ENCODE measurements at places on chromosomes 5 and 9.

- DNase-seq, result no peak
Observed at GRCh38 chr9:36092509-36093215, 43.9 kb upstream of the GLIPR2 start.

DNA sequence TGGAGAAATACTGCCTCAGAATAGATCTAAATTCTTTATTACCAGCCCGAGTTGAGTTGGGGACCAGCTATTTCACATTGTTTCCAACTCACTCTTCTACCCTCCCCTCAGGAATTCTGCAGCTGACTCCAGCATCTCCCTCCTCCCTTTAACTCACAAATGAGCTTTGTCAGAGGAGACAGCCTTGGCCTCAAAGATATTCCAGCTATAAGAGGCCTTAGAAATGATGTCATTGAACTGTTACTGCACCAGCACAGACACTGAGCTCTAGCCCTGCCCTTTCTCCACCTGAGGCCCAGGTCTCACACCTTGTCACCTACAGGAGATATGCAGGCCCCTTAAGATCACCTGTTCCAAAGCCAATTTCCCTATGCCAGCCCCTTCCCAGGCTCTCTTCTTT is 78.4 kb upstream of the ATP10B start:
- DNase-seq, result no peak

GRCh38 chr5:172167895-172168294 is 20.1 kb downstream of the STK10 start:
- no peak for DNase-seq

GRCh38 chr9:15240927-15241326 is 66.1 kb downstream of the TTC39B start:
- no peak for DNase-seq

- no peak for DNase-seq
Observed at GRCh38 chr9:131481441-131482342, 21.0 kb upstream of the POMT1 start.

- DNase-seq, result no peak
Observed at GRCh38 chr9:27766073-27766835, 193.0 kb upstream of the C9orf72 start.

- DNase-seq, result no peak
Observed at GRCh38 chr9:112078432-112078831, 96.7 kb downstream of the SUSD1 start.

GRCh38 chr9:128124451-128124850 is 3.1 kb downstream of the PTGES2 start:
- DNase-seq, result no peak

GRCh38 chr5:167658889-167659288 is 632.6 kb upstream of the WWC1 start:
- DNase-seq, result no peak

DNA sequence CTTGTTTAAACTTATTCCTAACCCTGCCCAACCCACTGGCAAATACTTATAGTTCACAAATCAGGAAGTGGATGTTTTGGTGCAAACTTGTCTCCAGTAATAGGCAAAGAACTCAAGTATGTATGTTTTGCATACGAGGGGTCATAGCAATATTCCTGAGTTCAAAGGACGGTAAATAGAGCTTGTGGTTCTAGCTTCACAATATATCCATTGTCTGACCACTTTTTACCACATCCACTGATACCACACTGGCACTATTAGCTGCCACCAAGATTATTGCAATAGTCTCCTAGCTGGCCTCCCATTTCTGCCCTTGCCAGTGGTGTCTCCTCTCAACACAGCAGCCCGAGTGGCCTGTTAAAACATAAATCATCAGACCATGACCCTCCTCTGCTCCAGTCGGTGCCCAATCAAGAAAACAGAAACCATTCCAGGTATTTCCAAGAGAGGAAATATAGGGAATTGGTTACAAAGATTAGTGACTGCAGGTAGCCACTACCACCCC is 17.0 kb downstream of the GRXCR2 start:
- no peak for DNase-seq

GRCh38 chr5:79111387-79111959 is at the start of gene BHMT:
BHMT (plus strand) TSS chr5:79111809; CDS start chr5:79111886, 77 bp downstream.
- no peak for DNase-seq

GRCh38 chr9:6645355-6646292 is at the start of gene GLDC:
GLDC (minus strand) TSS chr9:6645729; CDS start chr9:6645499, 230 bp downstream.
- DNase-seq, result peak; percentile 15

GRCh38 chr5:157258450-157258849 is 7.5 kb upstream of the CYFIP2 start:
- DNase-seq, result no peak

DNA sequence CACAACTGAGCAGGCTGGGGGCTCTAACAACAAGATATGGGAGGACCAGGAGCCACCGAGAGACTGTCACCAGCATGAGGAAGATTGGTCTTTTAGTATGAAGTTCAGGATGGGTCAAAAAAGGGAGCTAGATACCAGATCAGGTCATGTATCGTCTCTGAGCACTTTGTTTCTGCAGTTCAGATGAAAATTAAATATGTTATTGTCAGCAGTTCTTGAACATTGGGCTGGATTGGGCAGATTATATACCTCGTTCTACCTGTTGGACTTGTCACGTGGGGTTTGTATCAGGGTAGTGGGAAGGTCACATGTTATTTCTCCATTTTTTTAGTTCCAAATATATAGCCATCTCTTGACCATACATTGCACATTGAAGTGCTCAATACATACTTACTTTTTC is 47.3 kb downstream of the RCL1 start:
- no peak for DNase-seq

DNA sequence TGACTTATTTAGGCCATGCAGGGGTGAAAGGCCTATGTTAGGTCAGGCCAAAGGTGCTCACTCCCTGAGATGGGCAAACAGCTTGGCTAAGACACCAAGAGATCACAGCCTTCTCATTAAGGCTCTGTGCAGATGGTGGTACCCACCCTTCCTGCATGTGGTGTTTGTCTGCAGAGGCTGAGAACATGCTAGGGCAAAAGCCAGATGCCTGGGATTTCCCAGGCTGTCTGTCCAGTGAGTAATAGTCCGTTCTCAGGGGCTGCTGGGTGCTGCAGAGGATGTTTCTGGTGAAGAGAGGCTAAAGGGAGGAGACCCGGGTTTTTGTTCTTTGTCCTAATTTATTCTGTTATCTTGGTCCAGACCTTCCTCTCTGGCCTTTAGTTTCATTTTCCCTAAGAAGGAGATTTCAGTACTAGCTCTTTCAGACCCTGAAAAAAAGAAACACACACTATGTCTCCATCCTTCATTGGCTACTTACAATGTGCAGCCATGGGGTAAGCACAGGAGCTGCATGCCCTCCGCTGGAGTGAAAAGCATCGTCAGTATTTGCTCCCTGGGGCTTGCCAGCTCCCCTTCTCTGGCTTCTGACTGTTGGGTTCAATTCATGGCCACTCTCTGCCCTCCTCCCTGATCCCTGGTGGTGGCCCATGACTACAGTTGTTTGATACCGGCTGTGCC is 23.4 kb upstream of the GLRA1 start:
- no peak for DNase-seq

DNA sequence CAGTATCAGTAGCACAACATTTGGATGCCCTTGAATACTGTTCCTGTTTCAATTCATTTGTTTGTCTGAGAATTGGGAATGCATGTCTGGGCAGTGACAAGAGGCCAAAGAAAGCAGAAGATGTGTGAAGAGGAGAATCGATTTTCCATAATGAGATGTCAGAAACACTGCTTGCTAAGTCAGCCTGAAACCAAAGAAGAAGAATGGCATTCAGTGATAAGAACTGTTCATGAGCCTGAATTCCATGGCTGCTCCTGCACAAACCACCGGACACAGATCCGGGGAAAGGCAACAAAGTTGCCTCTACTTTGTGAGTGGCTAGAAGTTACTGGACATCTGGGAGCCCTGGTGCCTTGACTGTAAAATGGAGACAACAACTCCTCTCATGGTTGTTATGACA is 207.2 kb upstream of the RASEF start:
- no peak for DNase-seq

DNA sequence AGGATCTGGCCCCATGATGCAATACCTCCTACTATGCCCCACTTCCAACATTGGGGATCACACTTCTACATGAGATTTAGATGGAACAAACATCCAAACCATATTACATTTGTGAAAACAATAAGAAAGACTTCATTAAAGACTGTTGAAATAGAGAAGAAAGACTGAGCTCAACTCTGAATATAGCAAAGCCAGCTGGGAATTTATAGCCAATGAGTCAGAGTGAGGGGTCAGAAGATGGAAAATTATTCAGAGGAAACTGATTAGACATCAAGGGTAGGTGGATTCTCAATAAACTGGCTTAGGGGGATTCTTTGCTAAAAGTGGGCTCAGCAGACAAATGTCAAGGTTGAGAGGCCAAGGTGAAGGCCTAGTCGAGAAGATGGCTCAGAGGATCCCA is 25.6 kb downstream of the BTF3 start:
- DNase-seq, result no peak

DNA sequence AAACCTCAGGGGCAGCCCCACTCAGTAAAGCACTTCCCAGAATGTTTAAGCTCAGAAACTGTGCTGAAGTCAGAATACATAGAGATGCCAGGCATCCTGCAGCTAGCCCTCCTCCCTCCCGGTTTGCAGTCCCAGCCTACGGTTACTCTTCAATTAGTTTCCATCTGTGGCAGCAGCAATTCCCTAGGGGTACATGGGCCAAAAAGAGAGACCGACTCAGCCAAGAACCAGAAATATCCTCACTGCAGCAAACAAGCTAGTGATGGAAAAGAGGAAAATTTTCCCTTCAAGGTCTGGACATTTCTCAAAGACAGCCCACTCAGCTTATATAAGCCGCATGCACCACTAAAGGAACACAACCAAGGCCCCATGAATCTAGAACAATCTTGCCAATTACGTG is 89.1 kb upstream of the PPP2R2B start:
- DNase-seq, result no peak

DNA sequence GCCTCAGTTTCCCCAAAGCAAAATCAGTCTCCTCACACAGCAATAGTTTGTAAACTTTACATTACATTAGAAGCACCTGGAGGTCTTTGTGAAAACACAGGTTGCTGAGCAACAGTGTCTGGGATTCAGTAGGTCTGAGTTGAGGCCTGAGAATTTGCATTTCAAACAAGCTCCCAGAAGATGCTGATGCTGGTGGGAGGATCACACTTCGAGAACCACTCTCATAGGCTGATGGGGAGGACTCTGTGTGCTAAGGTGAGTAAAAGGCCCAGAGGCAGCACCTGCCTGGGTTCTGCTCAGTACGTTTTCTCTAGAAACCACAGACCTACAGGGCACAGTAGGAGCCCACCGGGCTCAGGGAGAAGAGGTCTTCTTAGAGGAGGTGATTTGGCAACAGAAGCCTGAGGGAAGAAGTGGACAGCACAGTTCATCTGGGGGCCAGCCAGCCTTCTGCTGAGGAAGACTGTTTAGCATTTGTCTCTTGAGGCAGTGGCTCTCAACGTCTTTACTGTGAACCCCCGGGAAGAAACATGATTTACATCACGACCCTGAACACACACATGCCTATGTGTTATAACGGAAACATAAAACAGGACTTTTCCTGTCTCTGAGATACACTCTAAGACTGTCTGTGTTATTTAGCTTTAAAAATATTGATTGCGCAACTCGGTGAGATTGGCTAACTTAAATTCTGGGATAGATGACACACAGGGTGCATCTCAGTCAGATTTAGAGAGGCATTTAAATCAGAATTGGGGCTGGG is 24.8 kb upstream of the DENND1A start:
- no peak for DNase-seq

DNA sequence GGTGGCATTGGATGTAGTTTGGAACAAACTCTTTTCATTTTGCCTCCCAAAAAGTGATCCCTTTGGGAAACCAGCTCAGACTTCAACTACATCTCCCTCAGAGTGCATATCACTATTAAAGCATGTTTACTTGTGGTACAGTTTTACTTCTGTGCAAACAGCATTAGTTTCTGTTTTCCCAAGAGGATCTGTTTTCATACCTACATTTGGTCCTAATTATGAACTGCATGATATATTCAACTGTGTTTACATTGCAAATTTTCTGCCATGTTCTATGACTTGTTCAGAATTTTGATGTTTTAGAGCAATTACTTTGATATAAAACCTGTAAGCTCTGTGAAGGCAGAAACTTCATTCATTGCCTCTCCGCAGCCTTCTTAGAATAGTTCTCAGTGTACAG is 681.5 kb upstream of the ACO1 start:
- no peak for DNase-seq

DNA sequence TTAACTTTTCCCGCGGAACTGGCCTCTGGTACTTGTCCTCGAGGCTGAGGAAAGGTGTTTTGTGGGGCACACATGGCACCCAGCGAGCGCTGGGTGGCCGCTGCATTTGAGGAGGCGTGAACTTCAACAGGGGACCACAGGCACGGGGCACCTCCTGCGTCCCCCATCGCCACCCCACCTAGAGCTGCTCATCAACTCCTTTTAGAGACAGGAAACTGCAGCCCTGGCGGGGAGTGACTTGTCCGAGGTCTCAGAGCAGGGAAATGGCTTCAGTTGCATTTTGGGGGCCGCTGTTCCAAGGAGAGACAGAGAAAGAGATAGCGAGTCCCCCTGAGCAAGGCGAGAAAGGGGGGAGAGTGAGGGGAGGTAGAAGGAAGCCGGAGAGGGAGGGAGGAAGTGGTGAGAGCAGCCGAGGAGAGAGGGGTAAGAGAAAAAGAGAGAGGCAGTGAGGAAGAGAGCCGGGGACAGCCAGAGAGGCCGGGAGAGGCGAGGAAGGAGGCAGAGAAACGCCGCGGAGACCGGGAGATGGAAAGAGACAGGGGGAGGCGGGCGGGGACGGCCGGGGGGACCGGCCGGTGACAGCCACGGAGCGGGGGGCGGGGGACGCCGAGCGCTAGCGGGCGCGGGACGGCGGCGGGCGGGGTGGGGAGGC is 12.5 kb upstream of the LHX2 start:
- DNase-seq, result no peak

GRCh38 chr5:59790376-59790775 is 103.2 kb downstream of the PDE4D start:
- no peak for DNase-seq

DNA sequence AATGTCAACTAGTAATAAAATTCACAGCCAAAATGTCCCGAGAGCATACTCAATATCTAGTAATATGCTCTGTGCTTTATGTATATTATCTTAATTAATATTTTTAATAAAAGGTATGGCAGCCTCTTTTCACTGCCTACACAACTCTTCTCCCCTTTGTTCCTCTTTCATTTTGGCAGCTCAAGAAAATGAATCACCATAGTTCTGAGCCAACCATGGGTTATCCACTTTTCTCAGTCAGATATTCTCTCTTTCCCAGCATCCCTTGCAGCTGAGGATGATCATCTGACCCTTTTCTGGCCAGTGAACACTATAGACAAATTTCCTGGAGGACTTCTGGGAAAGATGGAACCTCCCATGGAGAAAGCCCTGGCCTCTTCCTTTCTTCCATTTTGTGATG is 8.2 kb upstream of the DOCK8 start:
- DNase-seq, result no peak
